ENCODE measurements at places on chromosomes 11 and 22.

- peak; percentile 22 for DNase-seq
Measured at GRCh38 chr11:11230802-11231562, 122.1 kb downstream of the CSNK2A3 start.

DNA sequence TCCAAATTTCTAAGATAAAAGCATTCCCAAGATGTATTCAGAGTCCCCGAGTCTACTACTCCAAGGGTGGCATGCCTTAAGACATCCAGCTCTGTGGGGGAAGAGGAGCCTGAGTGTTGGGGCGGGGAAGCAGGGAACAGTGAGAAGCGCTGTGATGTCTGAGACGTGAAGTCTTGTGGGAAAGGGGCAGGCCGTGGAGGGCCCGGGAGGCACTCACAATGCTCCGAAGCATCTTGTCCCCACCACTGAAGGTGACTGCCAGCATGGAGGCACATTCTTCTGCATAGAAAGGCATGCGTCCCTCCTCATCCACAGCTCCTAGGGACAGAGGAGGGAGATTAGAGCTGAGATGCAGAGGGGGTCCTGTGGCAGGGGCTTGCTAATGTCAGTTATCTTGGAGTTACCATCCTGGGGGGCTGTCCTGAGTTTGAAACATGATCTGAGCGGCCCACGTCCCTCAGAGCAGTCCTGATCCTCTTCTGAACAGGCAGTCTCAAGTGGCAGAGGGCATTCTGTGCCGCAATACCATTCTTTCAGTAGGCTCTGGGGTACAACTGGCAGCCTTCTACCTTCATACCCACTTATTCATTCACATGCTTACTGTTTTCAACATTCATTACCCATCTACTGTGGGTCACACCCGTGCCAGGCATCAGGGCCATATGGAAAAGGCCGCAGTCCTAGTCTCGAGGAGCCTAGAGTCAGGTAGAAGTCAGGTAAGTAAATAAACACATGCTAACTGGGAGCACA, 8.7 kb downstream of the PCSK7 start:
- DNase-seq, result no peak

DNA sequence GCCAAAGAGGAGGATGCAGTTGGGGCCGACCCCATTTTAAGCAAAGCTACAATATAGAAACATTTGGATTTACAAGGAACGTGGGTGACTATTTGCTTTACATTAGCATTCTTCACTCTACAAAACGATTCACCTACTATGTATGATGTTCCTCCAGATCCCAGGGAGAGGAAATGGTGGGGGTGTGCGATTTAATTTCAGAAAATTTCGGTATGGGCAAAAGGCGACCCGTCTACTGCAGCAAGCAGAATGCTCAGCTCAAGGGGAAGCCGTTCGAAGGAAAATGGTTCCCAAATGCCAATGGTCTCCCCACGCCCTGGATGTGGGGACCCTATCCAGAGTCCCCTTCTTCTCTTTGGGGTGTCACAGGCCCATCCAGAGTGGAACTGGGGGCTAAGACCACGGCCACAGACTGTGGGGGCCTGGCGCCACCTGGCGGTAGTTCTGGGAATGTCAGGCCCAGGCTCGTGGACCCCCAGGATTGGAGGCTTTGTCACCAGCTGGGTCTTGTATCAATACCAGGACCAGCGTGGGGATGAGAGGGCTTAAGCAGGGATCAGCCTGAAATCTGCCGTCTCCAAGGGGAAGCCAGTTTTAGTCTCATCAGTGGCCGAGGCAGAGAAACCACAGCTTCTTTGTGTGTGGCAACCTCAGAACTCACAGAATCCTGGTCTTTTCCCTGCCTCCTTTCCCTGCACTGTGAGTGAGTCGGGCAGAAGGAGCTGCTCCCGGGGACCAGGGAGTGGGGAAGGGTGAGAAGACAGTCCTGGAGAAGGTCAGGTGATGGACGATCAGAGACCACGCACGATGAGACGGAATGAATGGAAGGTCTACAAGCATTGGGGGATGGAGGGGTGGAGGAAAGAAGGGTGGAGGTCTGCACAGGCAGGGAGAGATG, 8.4 kb downstream of the LRRC10B start:
- DNase-seq, result peak; percentile 74

DNA sequence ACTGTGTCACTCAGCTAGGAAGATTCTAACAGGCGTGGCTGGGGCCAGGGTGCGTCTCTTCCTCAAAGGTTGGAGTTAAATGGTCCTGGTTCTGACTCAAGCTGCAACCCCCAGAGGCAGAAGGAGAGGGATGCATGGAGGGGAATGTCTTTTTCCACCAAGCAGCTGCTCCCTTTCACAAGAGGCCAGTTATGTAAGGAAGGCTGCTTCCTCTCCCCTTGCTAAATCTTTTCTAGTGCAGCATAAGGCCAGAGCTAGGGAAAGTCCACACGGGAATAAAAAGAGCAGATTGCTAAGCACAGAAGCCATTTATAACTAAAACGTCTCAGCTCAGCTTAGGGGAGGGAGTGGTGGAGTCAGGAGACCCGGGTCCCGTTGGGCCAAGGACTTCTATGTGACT, 10.0 kb downstream of the PVALB start:
- DNase-seq, result no peak

GRCh38 chr11:62919898-62920640, 1.1 kb downstream of the CHRM1 start:
- DNase-seq, result no peak

DNA sequence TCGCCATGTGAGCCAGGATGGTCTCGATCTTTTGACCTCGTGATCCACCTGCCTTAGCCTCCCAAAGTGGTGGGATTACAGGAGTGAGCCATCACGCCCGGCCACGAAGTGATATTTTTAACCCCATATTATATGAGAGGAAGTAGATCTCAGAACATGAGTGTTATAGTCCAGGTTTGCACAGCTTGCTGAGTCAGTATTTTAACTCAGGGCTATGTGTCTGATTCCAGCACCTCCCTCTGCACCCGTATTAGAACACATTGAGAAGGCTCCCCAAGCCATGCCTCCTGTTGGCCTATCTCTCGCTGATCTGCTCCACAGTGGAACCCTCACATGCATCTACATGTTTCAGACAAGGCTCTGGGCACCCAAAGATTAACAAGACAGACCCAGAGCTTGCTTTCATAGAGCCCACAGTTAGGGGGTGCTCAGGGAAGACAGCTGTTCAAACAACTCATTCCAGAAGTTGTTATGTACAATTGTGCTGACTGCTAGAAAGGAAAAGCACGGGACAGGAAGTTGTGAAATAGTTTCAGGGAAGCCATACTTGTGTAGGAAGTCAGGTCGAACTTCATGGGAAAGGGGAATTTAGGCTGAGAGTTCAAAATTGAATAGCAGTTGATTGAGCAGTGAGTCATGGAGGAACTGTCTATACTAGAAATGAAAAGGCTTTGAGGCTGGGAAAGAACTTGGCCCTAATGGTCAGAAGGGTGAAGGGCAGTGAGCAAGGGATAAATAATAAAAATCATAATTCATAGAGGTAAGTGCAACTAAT, 49.3 kb upstream of the CLPB start:
- no peak for DNase-seq

DNA sequence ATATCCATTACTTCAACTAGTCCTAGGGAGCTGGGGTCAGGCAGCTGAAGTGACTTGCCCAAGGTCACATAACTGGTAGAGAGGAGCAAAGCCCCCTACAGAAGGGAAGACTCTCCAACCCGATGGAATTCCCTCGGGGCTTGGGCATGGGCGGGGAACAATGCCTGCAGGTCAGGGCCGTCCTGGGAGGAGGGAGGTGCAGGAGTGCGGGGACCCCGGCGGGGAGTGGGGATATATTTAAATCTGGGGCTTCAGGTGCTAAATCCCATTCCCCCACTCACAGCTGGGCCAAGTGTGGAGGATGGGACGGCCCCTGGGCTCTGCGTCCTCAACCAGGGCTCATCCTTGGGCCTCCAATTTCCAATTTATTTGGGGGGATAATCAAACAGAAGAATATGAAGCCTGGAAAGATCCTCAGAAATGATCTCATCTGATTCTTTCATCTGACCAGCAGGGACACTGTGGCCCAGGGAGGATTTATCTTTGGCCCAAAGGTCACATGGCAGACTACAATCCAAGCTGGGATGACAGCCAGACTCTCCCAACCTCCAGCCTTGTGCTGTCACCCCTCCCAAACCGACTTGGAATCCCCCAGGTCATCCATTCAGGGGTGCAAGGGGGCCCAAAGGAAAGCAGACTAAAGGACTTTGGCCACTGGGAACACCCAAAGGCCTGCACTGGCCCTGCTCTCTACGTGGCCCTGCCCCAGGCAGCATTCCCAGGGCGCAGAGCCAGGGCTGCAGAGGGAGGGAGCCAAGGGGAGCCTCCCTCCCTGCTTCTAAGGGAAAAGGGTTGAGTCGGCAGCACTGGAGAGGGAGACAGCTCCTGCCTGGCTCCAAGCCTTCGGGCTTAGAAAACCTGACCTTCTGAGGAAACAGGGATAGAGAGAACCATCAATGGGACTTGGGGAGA, 8.7 kb upstream of the C1QTNF6 start:
- DNase-seq, result no peak

DNA sequence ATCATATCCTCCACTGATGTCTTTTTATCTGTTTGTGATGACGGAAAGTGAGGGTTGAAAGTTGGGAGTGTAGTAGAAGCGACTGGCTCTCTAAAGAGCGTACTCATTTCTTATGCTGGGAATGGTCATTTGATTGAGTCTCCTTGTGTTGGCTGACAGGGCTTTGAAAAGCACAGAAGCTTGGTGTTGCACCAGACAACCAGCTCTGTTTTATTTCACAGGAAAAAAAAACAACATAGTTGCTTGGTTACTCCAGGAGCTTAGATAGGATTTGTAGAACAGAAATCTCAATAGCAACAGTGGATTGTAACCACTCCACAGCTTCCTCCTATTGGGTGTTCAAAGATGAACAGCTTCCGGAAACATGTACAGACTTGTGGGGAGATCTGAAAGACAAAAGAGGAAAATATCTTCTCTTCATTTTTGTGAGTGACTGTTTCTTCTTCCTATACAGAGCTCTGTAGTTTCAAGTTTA, 2.7 kb downstream of the RBM14 start:
- no peak for DNase-seq

GRCh38 chr11:2461253-2461955, 16.6 kb downstream of the KCNQ1 start:
- DNase-seq, result no peak

Data from activated T-cell treated with anti-CD3 and anti-CD28 coated beads, Interleukin-2, amount 50 U/mL, for 1 hour (primary cell).